ENCODE measurements at places on chromosomes 5 and 9.
A peak's percentile ranks its signal among the peaks of the same experiment; 100 is the strongest.

DNA sequence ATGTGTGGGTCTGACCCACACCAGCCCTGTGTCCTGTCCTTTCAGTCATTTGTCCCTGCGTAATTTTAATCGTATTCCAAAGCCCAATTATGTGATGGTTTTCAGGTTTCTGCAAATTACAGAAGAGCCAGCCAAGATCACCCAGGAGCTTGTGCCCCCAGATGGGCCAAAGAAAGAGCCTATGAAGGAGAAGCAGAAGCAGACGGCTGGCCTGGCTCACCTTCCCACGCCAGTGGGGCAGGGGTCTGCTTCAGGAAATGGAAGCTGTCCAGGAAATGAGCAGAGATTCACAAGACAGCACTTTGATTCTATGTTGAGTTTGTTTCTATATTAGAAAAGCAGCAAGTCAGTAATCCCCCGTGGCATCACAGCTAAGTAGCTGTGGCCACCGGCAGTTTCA is 11.7 kb downstream of the S1PR3 start:
- no peak for DNase-seq

GRCh38 chr9:93586290-93587057 is 10.1 kb downstream of the PHF2 start:
- DNase-seq, result no peak

- DNase-seq, result no peak
Measured at GRCh38 chr5:169121630-169122420, 179.1 kb downstream of the SLIT3 start.

DNA sequence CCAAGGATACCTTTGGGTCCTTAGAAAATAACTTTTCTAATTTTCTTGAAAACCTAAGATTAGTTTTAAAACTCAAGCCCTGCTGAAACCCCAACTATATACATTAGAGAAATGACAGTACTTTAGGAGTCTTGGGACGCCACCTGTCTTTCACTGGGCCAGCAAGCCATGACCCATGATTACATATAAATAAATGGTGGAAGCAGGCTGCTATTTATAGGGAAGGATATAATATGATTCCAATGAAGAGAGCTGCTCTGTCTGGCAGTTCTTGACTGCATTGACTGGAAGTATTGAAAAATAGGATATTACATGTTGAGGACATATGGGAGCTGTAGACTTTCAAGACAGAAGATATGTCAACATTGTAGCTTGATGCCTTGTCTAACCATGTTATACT is 7.3 kb downstream of the JMY start:
- DNase-seq, result no peak

- no peak for DNase-seq
Measured at GRCh38 chr5:76608833-76609232, 14.4 kb downstream of the F2RL2 start.

GRCh38 chr5:14660833-14661232 is 3.7 kb upstream of the OTULIN start:
- DNase-seq, result no peak

GRCh38 chr5:162487528-162488525 is 420.3 kb downstream of the GABRG2 start:
- DNase-seq, result no peak

DNA sequence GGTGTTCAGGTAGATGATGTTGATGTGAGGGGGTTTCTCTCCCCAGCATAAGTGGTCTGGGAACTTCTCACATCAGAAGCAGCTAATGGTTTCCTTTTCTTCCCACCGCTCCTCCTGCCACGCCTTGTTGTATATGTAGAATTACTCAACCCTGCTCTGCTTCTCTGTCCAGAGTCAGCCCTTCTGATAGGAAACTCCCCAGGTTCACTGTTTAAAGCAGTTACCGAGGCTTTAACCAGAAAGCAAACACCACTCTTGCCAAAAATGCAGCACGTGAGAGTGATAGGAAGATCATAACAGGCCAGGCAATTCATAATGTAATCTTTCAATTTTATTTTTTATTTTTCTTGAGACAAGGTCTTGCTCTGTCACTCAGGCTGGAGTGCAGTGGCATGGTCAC is 10.5 kb upstream of the TMEM252 start:
- no peak for DNase-seq

DNA sequence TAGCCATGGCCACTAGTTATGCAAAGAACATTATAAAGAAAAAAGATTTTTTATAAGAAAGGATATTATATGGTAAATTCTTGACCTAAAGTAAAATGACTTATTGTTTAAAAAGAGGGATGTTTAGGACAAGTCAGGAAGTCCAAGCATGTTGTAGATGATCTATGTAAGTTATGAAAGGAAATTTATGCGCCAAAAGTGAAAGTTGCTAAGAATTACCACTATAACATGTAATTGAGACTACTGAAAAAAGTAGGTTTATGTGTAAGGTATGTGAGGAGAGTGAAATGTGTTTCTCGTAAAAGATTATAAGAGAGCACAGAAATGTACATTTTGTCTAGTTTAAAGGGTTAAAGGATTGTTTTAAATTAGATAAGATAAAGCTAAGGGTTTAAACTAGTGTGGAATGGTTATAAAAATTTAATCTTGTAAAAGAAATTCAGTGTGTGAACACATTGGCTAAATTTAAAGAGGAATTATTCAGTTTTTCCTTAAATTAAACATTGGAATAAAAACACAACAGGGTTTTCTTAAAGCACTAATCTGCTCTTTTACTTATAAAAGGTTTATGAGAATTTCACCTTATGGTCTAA is 1100.4 kb upstream of the EDIL3 start:
- DNase-seq, result no peak

- no peak for DNase-seq
Measured at GRCh38 chr5:33059081-33059480, 348.0 kb downstream of the NPR3 start.

DNA sequence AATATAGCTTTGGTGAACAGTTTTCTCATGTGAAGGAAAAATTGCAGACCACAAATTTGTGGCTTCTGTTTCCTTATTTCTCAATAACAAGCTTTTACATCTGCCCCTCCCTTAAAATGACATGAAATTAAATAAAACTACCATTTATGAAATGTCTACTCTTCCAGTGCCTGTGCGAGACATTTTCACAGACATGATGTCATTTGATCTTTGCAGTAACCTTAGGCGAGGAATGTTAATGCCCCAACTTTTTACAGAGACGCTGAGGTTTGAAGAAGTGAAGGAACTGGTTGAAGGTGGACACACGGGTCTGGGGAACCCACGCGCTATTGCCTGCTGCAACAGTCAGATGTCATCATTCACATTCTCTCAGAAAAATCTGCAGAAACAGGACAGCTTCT is 61.5 kb downstream of the OSTF1 start:
- DNase-seq, result no peak

DNA sequence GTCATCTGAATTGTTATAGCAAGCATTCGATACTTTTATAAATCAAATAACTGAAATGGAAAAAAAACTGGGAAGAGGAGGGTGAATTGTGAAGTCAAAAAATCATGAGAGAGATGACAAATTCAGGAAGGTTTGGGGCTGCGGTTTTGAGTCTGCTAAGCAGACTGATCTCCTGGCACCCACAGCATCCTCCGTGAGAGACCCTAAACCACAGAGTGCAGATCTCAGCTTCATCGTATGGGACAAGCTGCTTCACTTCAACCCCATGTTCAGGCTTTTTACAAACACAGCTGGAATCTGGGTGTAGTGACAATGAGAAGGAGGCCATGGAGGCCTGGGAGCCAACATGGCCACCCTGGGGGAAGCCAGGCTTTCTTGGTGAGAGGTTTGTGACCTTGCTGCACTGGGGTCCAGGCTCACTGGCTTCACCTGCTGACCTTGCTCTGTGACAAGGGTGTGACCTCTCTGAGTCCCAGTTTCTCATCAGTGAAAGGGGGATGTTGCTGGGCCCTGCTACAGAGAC is 19.4 kb downstream of the USP20 start:
- DNase-seq, result no peak

- DNase-seq, result no peak
Measured at GRCh38 chr9:37486256-37486615, 488 bp downstream of the POLR1E start.

GRCh38 chr9:127102176-127102575 is 20.3 kb downstream of the ANGPTL2 start:
- no peak for DNase-seq

- no peak for DNase-seq
Measured at GRCh38 chr9:673966-674526, 167.5 kb upstream of the DMRT1 start.

DNA sequence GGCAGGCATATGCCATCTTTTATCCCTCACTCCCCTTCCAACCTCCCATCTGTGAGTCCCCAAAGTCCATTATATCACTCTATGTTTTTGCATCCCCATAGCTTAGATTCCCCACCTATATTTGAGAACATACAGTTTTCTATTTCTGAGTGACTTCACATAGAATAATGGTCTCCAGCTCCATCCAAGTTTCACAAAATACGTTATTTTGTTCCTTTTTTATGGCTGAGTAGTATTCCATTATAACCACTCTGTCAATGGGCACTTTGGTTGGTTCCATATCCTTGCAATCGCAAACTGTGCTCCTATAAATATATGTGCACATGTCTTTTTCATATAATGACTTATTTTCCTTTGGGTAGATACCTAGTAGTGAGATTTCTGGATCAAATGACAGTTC is 178.6 kb downstream of the GAS1 start:
- no peak for DNase-seq

GRCh38 chr9:111743275-111743674 is 51.5 kb downstream of the SHOC1 start:
- DNase-seq, result no peak

DNA sequence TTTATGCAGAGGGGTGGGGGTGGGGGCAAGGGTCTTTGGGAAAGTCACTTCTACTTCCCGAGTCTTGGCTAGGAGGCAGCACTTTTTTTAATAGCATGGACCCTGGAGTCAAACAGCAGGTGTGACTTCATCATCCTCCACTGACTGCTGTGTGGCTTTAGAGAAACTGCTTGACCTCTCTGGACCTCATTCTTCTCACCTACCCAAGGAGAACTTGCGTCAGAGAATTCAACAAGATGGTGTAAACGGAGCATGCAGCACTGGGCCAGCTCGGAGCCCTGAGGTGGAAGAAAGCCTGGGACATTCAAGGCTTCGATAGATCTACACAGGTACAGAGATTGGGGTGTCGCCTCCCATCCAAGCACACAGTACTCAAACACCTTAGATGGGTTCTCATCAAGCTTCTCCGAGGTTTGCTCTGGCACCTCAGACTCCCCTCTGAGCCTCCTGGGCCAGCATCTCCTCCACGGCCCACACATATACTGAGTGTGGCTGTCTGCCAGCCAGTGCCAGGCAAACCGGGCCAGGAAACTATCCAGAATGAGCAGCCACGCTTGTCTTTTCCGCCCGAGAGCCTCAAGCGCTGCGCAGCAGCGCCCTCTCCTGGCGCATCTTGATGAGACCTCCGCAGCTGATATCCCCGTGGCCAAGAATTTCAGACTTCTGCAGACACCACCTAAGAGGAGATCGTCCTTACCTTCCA is 4.6 kb upstream of the SLC25A48 start:
- peak; percentile 88 for DNase-seq

- DNase-seq, result no peak
Measured at GRCh38 chr5:173630724-173631365, 14.4 kb upstream of the BOD1 start.

DNA sequence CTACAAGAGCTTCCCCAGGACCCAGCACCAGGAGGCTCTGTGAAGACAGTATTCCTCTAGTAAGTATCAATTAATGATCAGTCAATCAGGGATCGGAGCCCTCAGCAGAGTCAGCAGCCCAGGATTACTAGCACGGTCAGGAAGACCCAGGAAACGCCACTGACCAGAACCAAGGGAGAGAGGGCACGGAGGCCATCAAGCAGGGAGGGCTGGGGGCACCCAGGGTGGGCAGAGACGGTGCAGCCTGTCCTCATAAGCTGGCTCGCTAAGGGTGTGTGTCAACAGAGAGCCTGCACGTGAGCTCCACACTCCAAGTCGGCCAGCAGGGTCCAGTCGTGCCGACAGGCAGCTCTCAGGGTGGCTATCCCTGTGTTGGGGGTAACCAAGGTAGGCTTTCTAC is 29.0 kb downstream of the VAV2 start:
- DNase-seq, result no peak

GRCh38 chr5:95518417-95518816 is 36.4 kb downstream of the SKIC3 start:
- DNase-seq, result no peak

DNA sequence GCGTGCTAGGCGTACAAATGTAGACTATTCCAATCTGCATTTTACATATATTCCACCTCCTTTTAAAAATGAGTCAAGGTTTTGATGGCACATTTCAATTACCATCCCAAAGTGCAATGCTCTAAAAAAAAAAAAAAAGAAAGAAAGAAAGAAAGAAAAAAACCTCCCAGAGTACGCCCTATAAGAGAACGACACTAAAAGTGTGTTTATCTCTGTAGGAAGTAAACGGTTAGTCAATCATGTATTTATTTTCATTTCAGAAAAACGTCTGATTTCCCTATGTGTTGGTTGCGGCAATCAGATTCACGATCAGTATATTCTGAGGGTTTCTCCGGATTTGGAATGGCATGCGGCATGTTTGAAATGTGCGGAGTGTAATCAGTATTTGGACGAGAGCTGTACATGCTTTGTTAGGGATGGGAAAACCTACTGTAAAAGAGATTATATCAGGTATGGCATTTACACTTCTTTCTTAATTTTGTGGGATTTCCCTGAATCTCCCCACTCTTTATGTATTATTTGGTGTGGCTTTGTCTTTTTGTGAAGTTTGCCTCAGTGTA is 1.1 kb downstream of the ISL1 start:
- no peak for DNase-seq

DNA sequence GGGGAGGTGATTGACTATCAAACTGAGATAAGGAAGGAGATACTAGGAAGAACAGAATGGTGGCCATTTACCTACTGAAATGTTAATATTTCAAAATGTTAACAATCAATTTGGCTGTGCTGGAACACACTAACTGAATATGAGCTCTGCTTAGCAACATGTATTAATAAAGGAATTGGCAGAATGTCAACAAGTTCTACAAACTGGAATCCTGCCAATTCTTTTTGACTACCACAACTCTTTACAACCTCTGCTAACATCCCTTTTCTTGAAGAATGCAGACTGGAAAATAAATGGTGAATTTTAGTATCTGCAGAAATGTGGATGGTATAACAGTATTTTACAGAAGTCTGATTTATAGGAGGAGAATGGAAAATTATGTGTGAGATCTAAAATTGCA is 446.4 kb downstream of the ISL1 start:
- no peak for DNase-seq

GRCh38 chr9:95497772-95498171 is 19.0 kb downstream of the PTCH1 start:
- no peak for DNase-seq

GRCh38 chr5:45795458-45795857 is 99.3 kb upstream of the HCN1 start:
- no peak for DNase-seq

GRCh38 chr9:136995362-136995761 is 1.0 kb downstream of the CLIC3 start:
- no peak for DNase-seq

DNA sequence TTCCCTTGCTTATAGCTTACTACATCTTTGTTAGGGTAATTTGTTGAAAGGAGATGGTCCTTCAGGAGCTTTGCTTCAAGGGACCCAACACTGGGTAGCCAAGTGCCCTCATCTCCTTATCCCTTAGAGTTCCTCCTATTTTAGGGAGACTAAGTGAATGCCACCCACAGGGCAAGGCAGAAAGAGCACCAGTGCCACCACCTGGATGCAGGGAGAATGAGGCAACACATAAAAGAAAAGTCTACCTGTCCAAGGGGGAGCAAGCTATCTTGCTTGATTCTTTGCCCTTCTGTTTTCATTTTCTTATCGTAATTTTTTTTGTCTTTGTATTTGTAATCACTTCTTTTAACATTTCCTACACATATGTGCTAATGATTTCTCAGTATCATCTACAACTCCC is 205.5 kb downstream of the NPR3 start:
- DNase-seq, result peak; percentile 18
